ENCODE measurements at places on chromosomes 7 and 10. TPM values are rescaled to one million over a fixed set of nuclear protein-coding genes. Genes with fewer than 3 reads are reported as not detected.
A peak's percentile ranks its signal among the peaks of the same experiment; 100 is the strongest.

DNA sequence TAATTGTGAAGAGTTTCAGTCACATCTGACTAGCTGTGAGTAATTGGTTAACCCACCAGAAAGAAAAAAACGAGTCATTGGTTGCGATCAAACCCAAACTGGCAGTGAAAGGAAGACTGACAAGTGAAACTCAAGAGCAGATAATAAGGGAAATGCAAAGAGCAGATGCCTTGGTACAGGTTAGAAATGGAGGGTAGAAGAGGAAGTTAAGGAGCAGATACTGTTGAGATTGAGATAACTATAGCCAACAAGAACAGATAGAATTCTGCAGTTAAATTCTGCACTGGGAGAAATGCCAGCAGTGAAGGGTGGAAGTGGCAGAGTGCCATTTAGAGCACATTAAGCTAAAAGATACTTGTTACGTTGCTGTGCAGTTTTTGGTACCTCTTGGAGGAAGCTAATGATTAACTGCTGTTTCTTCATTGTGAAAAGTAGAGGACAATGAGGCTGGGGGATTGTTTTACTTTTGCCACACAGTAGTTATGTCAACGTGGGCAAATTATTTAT lies 65.8 kb downstream of the CDK13 start:
- H3K27me3 ChIP-seq = no peaks in the 10 kb centered on the region
- peak overlapping the region; percentile 35 for H3K27ac ChIP-seq
- peak overlapping the region; percentile 22 for H3K4me3 ChIP-seq
- H3K36me3 ChIP-seq = no peaks in the 10 kb centered on the region
- H3K4me1 ChIP-seq = peaks cover 11% of the 10 kb centered on the region

- no peak overlapping the region for H3K4me3 ChIP-seq
- H3K27ac ChIP-seq = no peak overlapping the region
- DNase-seq = no peak
- H3K36me3 ChIP-seq = no peaks in the 10 kb centered on the region
- H3K4me1 ChIP-seq = no peaks in the 10 kb centered on the region
Measured at GRCh38 chr7:31003721-31004120, 40.0 kb downstream of the GHRHR start.

- H3K27me3 ChIP-seq = no peaks in the 10 kb centered on the region
- peaks cover 16% of the 10 kb centered on the region for H3K4me1 ChIP-seq
- H3K27ac ChIP-seq = no peak overlapping the region
- DNase-seq = peak; percentile 62
- peak overlapping the region; percentile 6 for H3K4me3 ChIP-seq
Measured at GRCh38 chr7:50446542-50446960, 3.6 kb downstream of the FIGNL1 start.

- DNase-seq = no peak
- no peak overlapping the region for H3K4me3 ChIP-seq
- peaks cover 5% of the 10 kb centered on the region for H3K36me3 ChIP-seq
- no peaks in the 10 kb centered on the region for H3K4me1 ChIP-seq
- H3K27ac ChIP-seq = no peak overlapping the region
- no peaks in the 10 kb centered on the region for H3K27me3 ChIP-seq
Measured at GRCh38 chr10:100487529-100487928, 24.7 kb downstream of the WNT8B start.

GRCh38 chr10:55628260-55628701 lies 732.8 kb downstream of the ZWINT start:
- H3K4me1 ChIP-seq = no peaks in the 10 kb centered on the region
- H3K4me3 ChIP-seq = no peak overlapping the region
- no peaks in the 10 kb centered on the region for H3K27me3 ChIP-seq
- DNase-seq = no peak

GRCh38 chr7:50391386-50391785 lies 58.8 kb downstream of the FIGNL1 start:
- H3K27ac ChIP-seq = no peak overlapping the region

DNA sequence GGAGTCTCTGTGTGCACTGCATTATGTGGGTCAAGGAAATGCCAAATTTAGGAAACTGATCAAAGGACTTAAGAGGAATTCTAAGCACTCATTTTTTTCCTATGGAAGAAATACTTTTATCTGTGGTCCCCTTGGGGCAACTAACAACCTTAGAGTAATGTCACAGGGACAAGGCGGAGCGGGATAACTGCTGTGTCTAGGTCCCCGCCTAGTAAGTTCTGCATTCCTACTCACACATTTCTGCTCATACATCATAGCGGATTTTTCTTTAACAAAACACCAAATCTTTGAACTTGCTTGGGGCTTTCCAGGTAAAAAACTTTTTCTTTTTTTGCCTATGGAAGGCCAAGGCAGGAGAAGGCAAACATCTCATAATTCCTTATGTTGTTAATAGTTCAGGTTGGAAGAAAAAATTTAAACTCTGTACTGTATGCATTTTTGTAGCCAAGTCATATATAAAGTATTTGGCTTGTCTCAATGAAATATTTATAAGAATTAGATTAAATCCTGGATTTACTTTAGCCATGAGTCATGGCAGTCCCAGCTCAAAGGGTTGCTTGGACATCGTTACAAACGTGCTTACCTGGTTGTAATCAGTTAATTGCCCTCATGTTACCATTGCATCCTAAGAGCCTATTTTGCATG lies 285.0 kb downstream of the PHTF2 start:
- no peak for DNase-seq
- H3K27me3 ChIP-seq = peaks cover 1% of the 10 kb centered on the region
- no peak overlapping the region for H3K27ac ChIP-seq
- H3K4me1 ChIP-seq = no peaks in the 10 kb centered on the region
- H3K4me3 ChIP-seq = no peak overlapping the region

DNA sequence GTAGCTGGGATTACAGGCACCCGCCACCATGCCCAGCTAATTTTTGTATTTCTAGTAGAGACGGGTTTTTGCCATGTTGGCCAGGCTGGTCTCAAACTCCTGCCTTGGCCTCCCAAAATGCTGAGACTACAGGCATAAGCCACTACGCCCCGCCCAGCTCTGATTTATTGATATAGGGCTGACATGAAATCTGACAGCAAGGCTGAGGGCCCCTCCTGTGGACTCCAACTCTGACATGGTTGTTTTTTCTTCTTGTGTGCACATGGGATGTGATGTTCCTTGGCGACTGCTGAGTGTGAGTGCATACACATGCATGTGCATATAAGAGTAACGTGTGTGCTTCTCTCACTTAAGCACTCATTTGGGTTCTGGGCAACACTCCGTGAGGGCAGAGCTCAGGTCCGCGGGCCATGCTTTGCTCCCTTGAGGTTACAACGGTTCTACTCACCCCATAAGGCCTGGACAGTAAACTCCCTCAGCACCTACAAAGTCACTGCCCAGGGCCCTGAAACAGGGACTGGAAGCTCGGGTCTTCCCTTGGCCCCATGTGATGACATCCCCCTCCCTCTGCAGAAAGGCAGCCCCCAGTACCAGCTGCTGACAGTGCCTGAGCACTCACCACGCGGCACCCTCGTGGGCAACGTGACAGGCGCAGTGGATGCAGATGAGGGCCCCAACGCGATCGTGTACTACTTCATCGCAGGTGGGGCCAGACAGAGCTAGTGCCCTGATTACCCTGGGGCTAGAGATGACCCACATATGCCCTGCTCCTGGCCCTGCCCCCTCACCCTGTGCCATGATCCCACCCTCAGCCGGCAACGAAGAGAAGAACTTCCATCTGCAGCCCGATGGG lies 33.6 kb upstream of the VSIR start:
- no peak overlapping the region for H3K27ac ChIP-seq
- H3K36me3 ChIP-seq = no peaks in the 10 kb centered on the region
- H3K27me3 ChIP-seq = no peaks in the 10 kb centered on the region
- DNase-seq = no peak
- H3K4me1 ChIP-seq = peaks cover 3% of the 10 kb centered on the region

DNA sequence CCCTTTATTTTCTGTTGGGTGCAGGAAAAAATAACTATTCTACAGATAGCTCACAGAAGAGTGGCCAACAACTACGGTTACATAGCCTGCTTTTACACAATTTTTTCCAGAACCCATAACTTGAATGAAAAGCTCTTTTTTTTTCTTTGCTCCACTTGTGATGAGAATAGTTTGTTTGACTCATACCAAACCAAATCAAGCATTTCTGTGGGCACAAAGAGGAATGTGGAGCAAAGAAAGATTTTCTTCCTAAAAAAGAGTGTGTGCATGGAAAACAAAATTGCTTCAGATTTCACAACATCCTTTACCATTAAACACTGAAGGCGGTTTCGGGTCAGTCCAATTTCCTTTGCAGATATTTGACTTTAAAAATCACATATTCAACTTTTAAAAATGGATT lies 54.8 kb upstream of the RAB11FIP2 start:
- H3K36me3 ChIP-seq = no peaks in the 10 kb centered on the region
- H3K27me3 ChIP-seq = no peaks in the 10 kb centered on the region
- DNase-seq = no peak
- no peak overlapping the region for H3K27ac ChIP-seq

GRCh38 chr7:78197447-78197846 lies 398.9 kb downstream of the PHTF2 start:
- no peak overlapping the region for H3K27ac ChIP-seq
- H3K4me3 ChIP-seq = no peak overlapping the region
- DNase-seq = no peak

Gene PTPN20
- total RNA-seq = 0.26 TPM

Gene NUDT1
- 62.1 TPM for total RNA-seq

Gene UNCX
- total RNA-seq = not detected

Gene NCF1
- 146 TPM for total RNA-seq

Gene PI4K2A
- total RNA-seq = 12.5 TPM

Gene NKX6-2
- total RNA-seq = not detected

Gene ZP3
- total RNA-seq = 2.2 TPM
